Activated CD8-positive, alpha-beta memory T cell treated with anti-CD3 and anti-CD28 coated beads for 36 hours (primary cell): ENCODE measurements at places on chromosomes 6 and 20. TPM values are rescaled to one million over a fixed set of nuclear protein-coding genes. Genes with fewer than 3 reads are reported as not detected.

Gene TGM3
- not detected for total RNA-seq

Gene GINS1
- total RNA-seq = 32.9 TPM

Gene PRL
- total RNA-seq = not detected

Gene ARFGEF3
- total RNA-seq = 0.55 TPM

Gene DDAH2
- total RNA-seq = 4.9 TPM
